ENCODE measurements at places on chromosomes 1 and 21. TPM values are rescaled to one million over a fixed set of nuclear protein-coding genes. Genes with fewer than 3 reads are reported as not detected.

Gene H6PD
- total RNA-seq, result 4.2 TPM

- DNase-seq, result no peak
Observed at GRCh38 chr1:153342178-153342577, 6.5 kb downstream of the PGLYRP4 start.

DNA sequence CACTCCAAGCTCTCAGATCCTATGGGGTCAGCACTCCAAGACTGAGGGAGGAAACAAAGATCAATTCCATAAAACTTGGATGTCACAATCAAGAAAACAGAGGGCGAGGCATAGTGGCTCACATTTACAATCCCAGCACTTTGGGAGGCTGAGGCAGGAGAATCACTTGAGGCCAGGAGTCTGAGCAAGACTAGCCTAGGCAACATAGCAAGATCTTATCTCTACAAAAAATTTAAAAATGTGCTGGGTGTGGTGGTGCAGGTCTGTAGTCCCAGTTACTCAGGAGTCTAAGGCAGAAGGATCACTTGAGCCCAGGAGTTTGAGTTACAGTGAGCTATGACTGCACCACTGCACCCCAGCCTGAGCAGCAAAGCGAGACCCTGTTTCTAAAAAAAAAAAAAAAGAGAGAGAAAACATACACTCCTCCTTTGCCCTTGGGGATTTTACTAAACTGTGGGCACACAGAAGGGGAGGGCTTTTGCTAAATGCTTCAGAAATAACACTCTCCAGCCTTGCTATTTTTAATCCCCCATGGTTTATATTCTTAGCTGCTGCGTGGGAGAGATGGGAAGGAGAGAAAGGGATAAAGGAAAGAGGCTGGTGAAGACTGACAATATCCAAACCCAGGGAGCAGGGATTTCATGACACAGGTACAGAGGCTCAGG is 18.1 kb downstream of the ARHGEF2 start:
- DNase-seq, result no peak

DNA sequence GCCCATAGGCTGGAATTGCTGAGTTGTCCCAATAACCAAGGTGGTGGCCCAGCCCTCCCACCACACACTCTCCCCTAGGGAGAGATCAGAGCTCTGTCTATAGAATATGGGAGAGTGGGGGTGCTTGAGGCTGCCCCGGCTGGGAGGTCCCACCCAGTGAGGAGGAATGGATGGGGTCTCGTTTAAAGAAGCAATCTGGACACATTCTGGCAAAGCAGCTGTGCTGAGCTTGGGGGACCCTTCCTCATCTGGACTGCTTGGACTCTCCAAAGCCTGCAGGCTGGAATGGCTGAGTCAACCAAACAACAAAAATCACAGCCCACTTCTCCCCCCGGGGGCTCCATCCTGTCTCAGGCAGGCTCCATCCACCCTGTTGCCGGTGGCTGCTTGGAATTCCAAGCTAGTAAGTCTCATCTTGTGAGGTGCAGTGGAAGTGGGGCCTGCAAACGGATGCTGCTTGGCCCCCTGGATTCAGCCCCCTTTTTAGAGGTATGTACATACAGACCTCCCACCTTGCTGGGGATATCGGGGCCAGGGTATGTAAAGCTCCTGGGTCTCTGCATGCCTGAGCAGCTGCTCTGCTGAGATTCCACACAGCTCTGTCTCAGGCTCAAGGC is 67.1 kb upstream of the FAM78B start:
- DNase-seq, result peak; percentile 6

- no peak for DNase-seq
Observed at GRCh38 chr1:218304281-218305039, 19.4 kb downstream of the RRP15 start.

Gene LORICRIN
- not detected for total RNA-seq

All from GM23338 (cell line).